ENCODE measurements at places on chromosomes 2 and 18.

GRCh38 chr2:238636269-238637073, 209.7 kb downstream of the ASB1 start:
- no peak for DNase-seq

DNA sequence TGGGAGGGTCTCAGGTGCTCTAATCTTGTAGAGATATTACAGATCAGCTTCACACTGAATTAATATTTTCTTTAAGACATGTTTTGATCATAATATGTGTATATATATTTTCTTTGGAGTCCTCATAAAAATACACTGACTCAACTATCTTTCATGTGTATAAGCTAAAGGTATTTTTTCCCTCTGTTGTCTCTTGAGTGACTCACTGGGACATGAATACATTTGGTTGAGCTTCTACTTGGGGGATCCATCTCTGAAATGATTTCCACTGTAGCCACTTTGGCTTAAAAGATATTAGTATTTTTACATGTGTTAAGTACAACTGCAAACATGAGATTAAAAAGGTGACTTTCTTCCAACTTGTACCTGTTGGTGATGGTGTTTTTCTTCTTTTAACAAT, 140.8 kb downstream of the TTN start:
- no peak for DNase-seq

- no peak for DNase-seq
Measured at GRCh38 chr2:195368249-195369217, 288.5 kb upstream of the SLC39A10 start.

DNA sequence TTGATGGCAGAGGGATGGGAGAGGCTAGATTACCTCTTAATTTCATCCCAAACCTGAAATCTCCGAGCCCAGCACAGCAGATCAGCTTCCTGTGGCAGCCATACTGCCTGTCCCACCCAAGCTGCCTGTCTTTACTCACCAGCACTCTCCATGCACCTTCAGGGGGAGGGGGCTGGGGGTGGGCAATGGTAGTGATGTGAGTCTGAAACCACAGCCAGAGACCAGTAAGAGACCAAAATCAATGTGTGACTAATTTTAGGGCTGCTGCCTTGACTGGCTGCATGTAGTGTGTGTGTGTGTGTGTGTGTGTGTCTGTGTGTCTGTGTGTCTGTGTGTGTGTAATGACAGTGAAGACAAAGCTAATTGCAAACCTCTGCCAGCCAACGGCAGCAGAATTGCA, 11.7 kb upstream of the TEX261 start:
- no peak for DNase-seq

DNA sequence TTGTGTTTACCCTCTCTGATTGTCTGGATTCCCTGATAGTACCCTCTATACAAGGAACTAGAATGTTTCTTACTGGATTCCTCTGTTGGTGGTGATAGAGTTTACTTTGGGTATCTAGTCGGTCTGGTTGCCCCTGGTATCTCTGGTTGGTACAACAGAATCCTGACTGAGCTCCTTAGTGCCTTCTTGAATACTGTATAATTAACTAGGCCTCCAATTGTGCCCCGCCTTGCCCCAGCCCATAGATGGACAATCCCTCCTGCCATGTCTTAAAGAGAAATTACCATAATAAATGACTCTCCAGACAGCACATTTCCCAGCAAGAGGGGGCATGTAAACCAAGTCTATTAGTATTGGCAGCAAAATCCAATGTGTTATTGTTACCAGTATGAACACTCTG, 2.3 kb downstream of the SCN1A start:
- no peak for DNase-seq

DNA sequence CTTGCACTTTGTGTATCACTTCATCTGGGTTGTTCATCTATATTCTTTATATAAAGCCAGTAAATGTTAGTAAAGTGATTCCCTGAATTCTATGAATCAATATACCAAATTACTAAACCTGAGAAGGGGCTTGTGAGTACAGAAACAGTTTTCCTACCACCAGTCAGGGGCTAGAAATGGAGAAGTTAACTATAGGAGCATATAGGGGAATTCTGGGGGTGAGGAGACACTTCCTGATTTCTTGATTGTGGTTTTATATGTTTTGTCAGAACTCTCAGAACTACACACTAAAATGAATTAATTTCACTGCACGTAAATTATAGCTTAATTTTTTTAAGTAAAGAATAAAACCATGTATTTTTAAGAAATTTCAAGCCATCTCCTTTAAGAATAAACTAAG, 93.7 kb downstream of the SESTD1 start:
- DNase-seq, result no peak

GRCh38 chr2:141554810-141555209, 576.0 kb downstream of the LRP1B start:
- DNase-seq, result no peak

GRCh38 chr2:26922405-26923188, 47.8 kb upstream of the MAPRE3 start:
- DNase-seq, result peak; percentile 26

GRCh38 chr2:109662889-109663288, 48.7 kb downstream of the SOWAHC start:
- no peak for DNase-seq

- DNase-seq, result no peak
Measured at GRCh38 chr2:143237146-143237777, 108.0 kb downstream of the ARHGAP15 start.

DNA sequence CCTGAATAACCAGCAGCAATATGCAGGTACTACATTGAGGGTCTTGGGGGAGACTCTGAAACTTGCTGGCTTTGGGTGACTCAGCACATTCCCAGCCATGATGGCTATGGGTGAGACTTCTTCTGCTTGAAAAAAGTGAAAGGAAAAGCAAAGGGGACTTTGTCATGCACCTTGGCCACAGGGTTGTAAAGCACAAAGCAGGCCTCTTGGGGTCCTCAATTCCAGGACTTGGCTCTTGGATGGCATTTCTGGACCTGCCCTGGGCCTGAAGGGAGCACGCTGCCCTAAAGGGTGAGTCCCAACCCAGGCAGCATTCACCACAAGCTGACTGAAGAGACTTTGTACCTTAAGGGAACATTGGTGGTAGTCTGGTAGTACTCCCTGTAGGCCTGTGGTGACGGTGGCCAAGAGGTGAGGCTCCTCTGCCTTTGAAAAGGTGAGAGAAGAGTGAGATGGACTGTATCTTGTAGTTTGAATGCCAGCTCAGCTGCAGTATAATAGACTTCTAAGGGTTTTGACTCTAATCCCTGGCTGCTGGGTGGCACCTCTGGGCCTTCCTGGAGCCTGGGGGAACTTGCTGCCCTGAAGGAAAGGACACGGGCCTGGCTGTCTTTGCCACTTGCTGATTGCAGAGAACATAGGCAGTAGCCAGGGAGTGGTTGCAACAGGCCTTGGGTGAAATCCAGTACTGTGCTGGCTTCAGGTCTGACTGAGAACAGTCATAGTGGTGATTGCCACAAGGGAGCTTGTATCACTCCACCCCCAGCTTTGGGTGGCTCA, 36.5 kb upstream of the CYTIP start:
- peak; percentile 50 for DNase-seq

DNA sequence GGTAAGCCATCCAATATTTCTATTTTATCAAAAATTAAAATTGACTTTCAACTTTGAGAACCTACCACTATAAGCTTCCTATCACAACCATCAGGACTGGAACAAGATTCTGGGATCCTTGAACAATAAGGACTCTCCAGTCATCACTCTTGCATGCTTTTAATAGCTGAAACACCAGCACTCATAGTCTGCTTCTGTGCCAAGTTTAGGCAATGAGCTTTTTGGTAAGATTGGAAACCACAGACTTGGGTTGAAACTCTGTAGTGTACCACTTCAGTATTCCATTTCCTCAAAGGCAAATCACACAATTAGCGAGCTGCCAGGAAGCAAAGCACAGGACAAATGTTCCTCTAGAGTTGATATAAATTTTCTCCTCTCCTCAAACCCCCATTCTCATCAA, 1065.8 kb upstream of the SLC39A10 start:
- DNase-seq, result no peak

DNA sequence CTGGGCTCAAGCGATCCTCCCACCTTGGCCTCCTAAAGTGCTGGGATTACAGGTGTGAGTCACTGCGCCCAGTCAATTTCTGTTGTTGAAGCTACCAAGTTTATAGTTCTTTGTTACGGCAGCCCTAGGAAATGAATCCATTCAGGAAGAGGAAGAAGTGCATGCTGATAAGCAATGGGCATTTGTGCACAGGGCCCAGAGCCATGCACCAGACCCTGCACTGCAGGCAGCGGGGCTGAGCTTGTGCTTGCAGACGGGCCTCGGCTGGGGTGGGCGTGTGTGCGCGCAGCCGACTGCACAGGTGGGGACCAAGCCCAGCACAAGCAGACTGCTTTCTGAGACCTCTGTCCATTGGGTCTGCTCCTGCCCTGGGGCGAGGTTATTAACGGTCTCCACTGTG, 144.6 kb downstream of the CABLES1 start:
- DNase-seq, result no peak

- no peak for DNase-seq
Measured at GRCh38 chr2:143514413-143514812, 385.2 kb downstream of the ARHGAP15 start.

- no peak for DNase-seq
Measured at GRCh38 chr2:219073413-219074129, 12.8 kb upstream of the IHH start.
